ENCODE measurements at places on chromosomes 12 and 14. TPM values are rescaled to one million over a fixed set of nuclear protein-coding genes. Genes with fewer than 3 reads are reported as not detected.

Gene KCNK13
- total RNA-seq = not detected

Gene LMO3
- total RNA-seq = not detected

Gene BLOC1S1
- 155 TPM for total RNA-seq

Gene OASL
- 7.7 TPM for total RNA-seq

Gene AKAP6
- total RNA-seq = 0.10 TPM

Gene OGFOD2
- 31.4 TPM for total RNA-seq

Gene TAS2R9
- not detected for total RNA-seq

Gene ETFBKMT
- 1.9 TPM for total RNA-seq

Gene POTEG
- not detected for total RNA-seq

Gene KRT75
- not detected for total RNA-seq

Gene REP15
- total RNA-seq = 4.7 TPM

Gene DPY19L2
- 1.5 TPM for total RNA-seq

Gene ACYP1
- total RNA-seq = 19.6 TPM

Gene PLA2G1B
- not detected for total RNA-seq

Gene CLEC12A
- not detected for total RNA-seq

All from mammary microvascular endothelial cell (primary cell).